ENCODE measurements at places on chromosomes 5 and 9.

- DNase-seq = no peak
Observed at GRCh38 chr5:32461441-32462120, 17.0 kb upstream of the ZFR start.

DNA sequence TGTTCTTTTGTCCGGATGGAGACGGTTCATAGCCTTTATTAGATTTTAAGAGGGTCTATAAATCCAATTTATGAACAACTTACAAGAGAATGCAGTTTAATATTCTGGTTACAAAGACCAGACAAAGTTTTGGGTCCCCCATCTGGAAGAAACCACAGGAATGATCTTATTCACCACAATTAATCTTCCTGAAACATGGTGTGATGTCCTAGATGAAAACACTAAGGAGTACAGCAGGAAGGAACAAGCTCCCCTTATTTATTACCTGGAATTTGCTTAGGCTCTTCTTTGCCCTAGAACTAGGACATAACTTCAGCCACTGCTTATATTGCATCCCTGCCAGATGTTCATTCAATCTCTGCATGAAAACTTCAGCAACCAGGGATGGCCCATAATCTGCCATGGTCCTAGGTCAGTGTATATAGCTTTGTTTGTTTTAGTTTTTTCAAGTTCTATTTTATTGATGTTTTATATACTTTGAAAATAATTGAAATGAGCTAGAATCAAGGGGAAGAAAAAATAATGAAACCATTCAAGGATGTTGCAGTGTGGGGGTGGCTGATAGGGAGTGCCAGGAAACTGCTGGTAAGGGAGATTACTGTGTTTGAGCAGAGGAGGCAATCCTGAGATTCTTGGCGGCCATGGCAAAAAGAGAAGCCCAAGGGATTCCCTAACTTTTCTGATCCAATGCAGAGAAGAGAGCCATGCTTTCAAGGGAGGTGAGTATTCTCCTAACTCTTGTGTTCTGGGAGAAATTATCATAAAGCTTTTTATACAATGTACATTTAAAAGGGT is 16.8 kb downstream of the TXNDC8 start:
- DNase-seq = peak; percentile 32

DNA sequence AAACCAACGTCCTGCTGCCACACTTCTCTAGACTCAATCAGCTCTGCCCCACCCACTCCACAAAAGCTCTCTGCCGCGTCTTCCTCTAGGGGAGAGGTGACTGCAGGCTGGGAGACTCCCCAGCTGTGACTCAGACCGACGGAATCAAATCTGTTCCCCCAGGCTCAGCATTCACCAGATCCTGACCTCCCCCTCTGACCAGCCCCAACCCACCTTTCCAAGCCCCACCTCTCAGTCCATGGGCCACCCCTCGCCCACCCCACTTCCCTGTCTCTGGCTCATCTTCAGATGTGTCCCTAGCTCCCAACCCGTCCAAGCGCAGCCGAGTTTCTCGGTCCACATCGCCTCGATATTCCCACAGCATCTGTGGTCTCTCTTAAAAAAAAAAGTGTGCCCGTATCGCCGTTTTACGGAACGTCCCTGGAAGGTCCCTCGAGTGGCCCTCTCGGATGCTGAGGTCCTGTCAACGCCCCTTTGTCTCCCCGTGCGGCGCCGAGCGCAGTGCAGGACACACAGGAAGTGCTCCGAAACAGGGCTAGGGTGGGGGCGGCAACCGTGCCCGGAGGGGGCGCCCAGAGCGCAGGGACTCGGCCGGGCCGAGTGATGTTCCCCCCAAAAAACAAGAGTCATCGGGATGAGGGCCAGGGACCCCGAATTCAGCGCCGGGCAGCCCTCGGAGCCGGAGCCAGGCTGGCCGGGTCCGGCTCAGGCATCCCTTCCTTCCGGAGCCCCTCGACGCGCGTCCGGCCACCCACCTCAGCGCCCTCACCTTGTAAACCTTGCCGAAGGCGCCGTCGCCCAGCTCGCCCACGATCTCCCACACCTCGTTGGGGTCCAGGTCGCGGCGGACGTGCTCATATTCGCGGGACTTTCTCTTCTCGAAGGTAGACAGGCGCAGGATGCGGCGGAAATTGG is 649 bp downstream of the STK10 start:
- peak; percentile 70 for DNase-seq

GRCh38 chr9:135346438-135347050 is 133.0 kb upstream of the PPP1R26 start:
- peak; percentile 41 for DNase-seq

GRCh38 chr9:89497978-89498851 is at the start of gene SEMA4D:
TSS of gene SEMA4D (minus strand) at chr9:89498113. CDS start at chr9:89405456, 92,657 bp downstream.
- peak; percentile 88 for DNase-seq

- DNase-seq = no peak
Observed at GRCh38 chr5:173857234-173857633, 30.9 kb upstream of the CPEB4 start.

DNA sequence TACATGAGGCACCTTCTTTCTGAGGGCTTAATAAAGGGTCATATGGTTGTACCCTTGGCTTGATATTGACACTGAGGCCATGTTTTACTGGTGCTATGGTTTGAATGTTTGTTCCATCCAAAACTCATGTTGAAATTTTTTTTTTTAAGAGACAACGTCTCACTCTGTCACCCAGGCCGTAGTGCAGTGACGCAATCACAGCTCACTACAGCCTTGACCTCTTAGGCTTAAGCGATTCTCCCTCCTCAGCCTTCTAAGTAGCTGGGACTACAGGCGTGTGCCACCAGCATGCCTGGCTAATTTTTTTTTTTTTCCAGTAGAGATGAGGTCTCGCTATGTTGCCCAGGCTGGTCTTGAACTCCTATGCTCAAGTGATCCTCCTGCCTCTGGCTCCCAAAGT is 20.9 kb downstream of the FAM151B start:
- DNase-seq = no peak

DNA sequence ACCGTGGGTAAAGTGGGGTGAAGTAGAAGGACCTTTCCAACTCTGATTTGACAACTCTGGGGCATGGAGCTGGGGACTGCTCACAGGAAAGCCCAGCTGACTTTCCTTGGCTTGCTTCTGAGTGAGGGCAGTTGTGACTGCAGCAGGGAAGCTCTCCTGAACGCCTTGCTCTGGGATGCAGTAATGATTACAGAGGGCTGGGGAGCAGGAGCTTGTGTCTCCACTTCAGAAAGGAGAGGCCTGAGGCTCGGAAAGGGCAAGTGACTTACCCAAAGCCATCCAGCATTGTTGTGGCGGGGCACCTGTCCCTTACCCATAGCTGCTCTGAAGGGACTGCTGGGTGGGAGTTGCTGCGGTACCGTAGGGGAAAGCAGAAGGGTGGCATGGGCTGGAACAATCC is 41.2 kb downstream of the GSN start:
- peak; percentile 52 for DNase-seq

- peak; percentile 71 for DNase-seq
Observed at GRCh38 chr5:80672140-80672736, 17.5 kb upstream of the DHFR start.

- no peak for DNase-seq
Observed at GRCh38 chr5:160480652-160481051, 59.0 kb downstream of the PTTG1 start.

DNA sequence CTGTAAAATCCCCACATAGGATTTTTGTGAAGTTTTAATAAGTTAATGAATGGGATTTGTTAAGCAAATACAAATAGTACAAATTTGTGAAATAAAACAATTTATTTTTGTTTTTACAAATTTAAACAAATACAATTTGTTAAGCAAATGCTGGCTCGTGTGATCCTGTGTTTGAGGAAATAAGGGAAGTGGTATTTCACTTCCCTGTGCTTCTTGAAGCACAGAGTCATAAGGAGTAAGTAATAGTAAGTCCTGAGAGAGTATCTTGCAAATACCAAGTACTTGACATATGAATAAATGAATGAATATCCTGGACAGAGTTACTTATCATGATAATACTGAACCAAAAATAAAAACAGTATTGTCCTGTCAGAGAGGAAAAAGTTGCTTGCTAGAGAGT is 9.1 kb downstream of the SMIM3 start:
- DNase-seq = no peak

- no peak for DNase-seq
Observed at GRCh38 chr9:93129286-93129685, 4.8 kb downstream of the NINJ1 start.

- DNase-seq = no peak
Observed at GRCh38 chr5:178186427-178186826, 744 bp downstream of the GMCL2 start.

DNA sequence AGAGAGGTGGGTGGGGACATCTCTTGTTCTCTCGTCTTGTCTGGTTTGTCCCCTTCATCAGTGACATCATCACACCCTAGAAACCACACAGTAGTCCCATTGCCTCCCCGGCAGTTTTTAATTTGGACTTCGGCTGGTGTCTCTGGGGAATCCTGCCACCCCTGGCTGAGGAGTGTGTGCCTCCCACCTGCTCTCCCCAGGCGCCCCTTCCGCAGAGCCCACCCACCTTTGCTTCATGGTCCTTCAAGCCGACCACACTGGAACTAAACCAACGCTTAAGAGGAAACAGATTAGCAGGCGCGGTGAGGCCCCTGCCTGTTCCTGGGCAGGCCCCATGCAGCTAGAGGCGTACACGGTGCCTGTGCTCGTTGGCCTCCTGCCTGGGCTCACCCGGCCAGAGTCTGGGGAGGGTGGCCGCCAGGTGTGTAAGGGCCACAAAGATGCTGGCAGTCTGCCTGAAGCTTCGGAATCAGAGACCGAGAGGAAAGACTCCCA is 107.6 kb upstream of the SPRY4 start:
- DNase-seq = peak; percentile 55

- no peak for DNase-seq
Observed at GRCh38 chr5:76657683-76658311, 34.6 kb upstream of the F2RL2 start.

GRCh38 chr5:34915139-34915855 is at the start of the genes BRIX1 and RAD1:
TSS of gene BRIX1 (plus strand) at chr5:34915711. CDS start at chr5:34915739, 28 bp downstream.
TSS of gene RAD1 (minus strand) at chr5:34915504. CDS start at chr5:34914892, 612 bp downstream.
- peak; percentile 97 for DNase-seq

DNA sequence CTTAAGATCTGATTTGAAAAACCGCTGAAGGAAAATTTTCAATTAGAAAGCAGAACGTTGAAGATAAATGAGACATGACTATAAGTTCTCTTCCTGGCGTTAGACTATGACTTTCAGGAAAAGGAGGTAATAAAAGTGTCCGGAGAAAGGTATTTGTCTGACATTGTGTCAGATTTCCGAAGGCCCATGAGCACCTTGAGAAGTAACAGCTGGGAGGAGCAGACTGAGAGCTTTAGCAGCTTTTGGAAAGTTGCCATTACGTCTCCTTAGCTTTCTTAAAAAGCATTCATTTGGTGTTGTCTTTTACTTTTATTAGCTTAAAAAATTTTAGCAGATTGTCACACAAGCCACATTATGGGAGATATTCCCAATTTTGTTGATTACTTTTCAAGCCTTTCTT is 363.5 kb downstream of the NDUFS4 start:
- DNase-seq = no peak

DNA sequence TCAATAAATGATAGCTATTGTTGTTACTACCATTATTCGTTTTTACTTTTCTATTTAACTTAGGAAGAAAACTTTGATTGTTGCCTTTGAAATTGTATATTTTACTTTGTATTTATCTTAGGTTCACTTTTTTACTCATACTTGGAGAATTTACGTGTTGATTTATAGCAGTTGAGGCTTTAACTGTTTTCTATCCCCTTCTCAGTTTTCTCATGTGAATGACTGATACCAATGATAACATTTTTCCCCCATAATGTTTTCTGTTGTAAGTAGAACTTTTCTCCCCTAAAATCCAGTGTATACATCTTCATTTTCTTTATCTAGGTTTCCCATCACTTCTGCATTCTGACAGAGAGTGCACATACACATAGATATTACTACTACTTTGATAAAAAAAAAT is 54.4 kb downstream of the FSD1L start:
- no peak for DNase-seq

DNA sequence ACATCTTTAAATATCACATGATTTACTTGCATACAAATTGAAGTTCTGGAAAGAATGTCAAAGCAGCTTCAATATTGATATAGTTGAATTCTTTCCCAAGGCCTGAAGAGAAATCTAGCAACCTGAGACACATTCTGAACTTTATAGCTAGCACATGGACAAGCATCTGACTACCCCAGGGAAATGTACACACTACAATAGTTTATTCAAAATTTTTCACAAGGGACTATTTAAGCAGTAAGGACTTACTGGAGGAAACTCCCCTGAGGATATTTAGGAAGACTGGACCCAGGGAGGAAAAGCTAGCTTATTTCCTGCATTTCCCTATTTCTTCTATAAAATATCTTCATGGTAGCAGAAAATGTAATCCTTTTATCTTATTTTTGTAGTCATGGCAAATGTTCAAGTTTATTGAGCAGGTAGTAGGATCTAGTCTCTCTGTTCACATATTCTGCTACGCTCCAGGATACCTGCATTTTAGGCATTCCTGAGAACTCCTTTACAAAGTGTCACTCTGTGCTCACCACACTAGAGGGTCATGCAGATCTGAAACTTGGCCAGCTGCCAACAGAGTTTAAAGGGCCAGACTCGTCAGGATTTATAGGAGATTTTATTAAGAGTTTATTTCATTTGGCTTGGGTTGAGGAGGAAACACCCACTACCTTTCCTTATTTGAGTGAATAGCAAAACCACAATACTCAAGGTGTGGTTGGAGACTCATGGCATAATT is 348.4 kb upstream of the FTMT start:
- peak; percentile 40 for DNase-seq
